CD8-positive, alpha-beta T cell (primary cell): ENCODE measurements at places on chromosomes 12 and 14. TPM values are rescaled to one million over a fixed set of nuclear protein-coding genes. Genes with fewer than 3 reads are reported as not detected.

The MYF6 gene
- not detected for total RNA-seq

The OR4E1 gene
- not detected for total RNA-seq

The TRPV4 gene
- not detected for total RNA-seq

The APOF gene
- not detected for total RNA-seq

The STXBP6 gene
- total RNA-seq, result not detected

The CLEC7A gene
- 0.92 TPM for total RNA-seq

The CNIH1 gene
- 49.2 TPM for total RNA-seq

The PTCSC3 gene
- total RNA-seq, result not detected

The TMCC3 gene
- 2.4 TPM for total RNA-seq

The PRKCH gene
- 429 TPM for total RNA-seq

The WIF1 gene
- total RNA-seq, result not detected

The RPL10L gene
- not detected for total RNA-seq

The GUCY2C gene
- not detected for total RNA-seq

The GPRC5A gene
- not detected for total RNA-seq

The TBK1 gene
- total RNA-seq, result 6.2 TPM

The LRIG3 gene
- total RNA-seq, result not detected

The AGAP2 gene
- total RNA-seq, result 22.2 TPM
